Activated naive CD4-positive, alpha-beta T cell treated with anti-CD3 and anti-CD28 coated beads, Interleukin-2, amount 50 U/mL, for 72 hours (primary cell): ENCODE measurements at places on chromosomes 1 and 21.

DNA sequence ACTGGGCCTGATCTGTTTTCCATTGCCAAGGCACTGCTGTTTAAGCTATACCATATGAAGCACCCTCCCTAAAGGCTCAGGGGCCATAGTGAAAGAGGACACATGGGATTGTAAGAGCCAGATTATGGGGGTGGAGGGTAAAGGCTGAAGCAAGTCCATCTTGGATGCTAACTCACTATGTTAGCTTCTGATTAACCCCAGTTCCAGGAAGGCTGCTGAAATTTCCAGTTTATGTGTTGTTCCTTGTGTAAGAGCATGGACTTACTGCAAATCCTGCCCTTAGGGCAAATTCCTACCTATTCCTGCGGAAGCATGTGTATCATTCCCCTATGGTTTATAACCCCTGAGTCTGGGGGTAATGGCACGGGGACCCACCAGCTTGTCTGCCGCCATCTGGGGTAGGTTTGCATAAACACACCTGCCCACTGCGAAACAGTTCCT is 91.8 kb upstream of the SERBP1 start:
- no peak for DNase-seq

DNA sequence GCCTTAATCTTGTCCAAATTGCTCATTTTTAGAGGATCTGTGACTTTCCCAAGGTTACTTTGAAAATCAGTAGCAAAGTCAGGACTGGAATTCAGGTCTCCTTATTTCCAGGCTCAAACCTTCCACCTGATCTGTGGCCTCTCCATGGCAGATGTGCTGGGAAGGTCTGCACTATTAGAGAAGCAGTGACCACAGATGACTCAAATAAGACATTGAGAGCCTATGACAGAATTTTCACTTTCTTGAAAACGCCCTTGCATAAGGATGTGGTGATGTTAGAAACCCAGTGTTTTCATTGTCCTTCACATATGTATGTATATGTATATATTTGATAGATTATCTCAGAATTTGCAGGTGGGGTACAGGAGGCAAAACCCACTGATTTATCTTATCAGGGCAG is 45.3 kb downstream of the TTC39A start:
- no peak for DNase-seq

DNA sequence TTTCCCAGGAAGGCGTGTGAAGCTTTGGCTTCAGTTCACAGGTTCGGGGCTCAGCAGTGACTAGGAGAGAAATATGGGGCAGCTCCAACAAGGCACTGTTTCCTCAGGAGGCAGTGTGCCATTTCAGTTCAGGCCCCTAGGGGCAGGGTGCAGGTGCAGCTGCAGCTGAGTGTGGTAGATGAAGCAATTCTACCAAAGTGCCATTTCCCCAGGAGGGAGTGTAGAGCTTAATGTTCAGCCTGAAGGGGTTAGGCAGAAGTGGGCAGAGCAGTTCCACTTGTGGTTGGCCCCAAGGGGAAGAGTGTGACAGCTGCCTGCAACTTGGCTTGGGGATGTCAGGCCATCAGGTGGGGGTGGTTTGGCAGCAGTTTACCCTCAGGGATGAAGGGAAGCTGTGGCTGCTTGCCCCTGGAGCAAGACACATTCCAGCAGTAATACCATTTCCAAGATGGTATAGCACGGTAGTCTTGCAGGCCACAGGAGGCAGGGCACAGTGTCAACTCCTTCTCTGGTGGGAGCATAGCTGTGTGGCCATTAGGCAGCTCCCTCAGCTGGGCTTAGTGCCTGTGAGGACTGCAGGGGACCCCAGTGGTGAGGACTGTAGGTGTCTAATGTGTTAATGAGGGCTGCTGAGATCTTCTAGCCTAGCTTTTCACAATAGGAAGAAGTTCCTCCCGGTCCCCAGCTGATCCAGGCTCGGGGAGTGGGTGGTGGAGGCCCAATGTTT is 34.7 kb downstream of the RGSL1 start:
- no peak for DNase-seq

- DNase-seq = no peak
Observed at GRCh38 chr1:8662380-8663072, 154.9 kb downstream of the RERE start.

DNA sequence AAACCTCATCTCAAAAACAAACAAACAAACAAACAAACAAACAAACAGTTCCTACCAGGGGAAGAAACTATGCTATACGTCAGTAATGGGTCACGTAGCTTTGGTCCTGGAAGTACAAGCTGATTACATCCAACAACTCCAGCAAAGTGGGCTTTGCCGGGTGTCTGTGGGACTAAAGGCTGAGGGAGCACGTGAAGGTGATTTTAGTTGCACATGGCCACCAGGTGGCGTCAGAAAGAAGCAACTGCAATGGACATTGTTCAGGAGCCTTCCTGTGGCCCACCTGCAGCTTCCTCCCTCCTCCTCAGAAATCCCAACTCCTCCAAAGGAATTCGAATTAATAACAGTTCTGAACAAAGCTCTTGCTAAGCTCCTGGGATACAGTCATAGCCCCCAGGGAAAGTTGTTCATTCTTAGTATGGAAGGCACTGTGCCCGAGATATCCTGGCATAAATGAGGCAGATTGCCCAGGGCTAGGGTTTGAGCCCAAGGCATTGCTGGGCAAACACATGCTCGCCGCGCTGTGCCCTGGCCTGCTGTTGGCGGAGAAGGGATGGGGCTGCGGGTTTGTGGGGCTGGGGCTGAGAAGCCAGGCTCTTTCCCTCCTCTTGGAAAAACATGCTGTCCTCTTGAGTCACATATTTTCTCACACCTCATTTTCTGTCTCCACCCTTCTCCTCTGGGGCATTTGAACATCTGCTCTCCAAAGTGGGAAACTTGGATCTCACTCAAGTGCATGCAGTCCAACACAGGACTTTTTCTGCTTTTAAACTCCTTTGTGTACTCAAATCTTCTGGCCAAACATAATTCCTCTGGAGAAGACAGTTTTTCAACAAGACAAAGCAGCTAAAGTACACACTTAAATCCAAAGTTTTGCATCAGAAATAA is 28.6 kb downstream of the AKNAD1 start:
- DNase-seq = peak; percentile 59
